ENCODE measurements at places on chromosomes 5 and 9. TPM values are rescaled to one million over a fixed set of nuclear protein-coding genes. Genes with fewer than 3 reads are reported as not detected.

GRCh38 chr5:53069626-53070025 is 39.9 kb downstream of the MOCS2 start:
- no peak for DNase-seq
- H3K27ac ChIP-seq: no peak overlapping the region
- no peaks in the 10 kb centered on the region for H3K4me1 ChIP-seq
- no peaks in the 10 kb centered on the region for H3K36me3 ChIP-seq
- H3K4me3 ChIP-seq: no peak overlapping the region
- no peaks in the 10 kb centered on the region for H3K27me3 ChIP-seq

The RICTOR gene
- total RNA-seq: 69.5 TPM

DNA sequence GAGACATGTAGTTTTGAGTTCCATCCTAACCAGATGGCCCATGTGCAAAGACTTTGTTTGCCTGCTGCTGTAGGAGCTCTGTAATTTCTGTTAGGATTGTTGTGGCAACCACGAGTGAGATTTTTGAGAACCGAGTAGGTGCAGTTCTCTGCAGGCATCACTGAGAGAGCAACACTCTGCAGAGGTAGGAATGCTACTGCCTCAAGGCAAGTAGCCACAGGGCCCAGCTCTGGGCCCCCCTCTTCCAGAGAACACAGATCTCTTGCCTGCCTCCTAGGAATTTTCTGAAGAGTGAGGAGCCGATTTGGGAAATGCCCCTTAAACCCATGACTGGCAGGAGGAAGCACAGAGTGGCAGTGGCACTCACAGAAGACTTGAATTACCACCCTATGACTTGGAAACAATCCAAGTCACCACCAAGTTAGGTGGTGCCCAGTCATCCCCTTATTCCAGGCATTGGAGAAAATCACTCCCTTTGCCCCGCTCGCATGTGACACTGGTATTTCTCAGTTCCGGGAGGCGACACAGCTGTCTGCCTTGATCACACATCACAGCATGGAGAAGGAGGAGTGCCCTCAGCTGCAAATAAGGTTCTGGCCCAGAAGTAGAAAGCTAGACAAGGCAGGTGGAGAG is 52.5 kb upstream of the SLC2A8 start:
- H3K27ac ChIP-seq: no peak overlapping the region
- H3K4me3 ChIP-seq: no peak overlapping the region
- peaks cover 2% of the 10 kb centered on the region for H3K36me3 ChIP-seq

GRCh38 chr9:102209176-102209575 is 470.7 kb upstream of the GRIN3A start:
- DNase-seq: no peak
- H3K27me3 ChIP-seq: no peaks in the 10 kb centered on the region
- no peak overlapping the region for H3K27ac ChIP-seq
- H3K4me1 ChIP-seq: no peaks in the 10 kb centered on the region
- H3K36me3 ChIP-seq: no peaks in the 10 kb centered on the region

DNA sequence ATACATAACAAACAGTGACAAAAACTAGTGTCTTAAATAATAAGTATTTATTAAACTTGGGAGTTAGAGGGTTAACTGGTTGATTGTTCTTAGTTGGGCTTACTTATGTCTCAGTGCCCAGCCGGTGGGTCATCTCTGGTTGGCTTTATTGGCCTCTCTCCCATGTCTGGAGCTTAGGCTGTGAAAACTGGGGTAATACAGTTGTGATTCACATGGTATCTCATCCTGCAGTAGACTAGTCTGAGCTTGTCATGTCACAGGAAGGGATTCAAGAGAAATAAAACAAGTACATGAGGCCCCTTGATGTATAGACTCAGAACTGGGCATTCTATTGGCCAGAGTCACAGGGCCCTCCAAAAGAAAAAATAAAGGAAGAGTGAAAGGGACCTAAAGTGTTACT is 466.4 kb upstream of the SMC2 start:
- DNase-seq: no peak
- H3K27ac ChIP-seq: no peak overlapping the region
- H3K4me1 ChIP-seq: no peaks in the 10 kb centered on the region

The RANBP17 gene
- total RNA-seq: 10.8 TPM

The ORM2 gene
- not detected for total RNA-seq

The TAF1L gene
- 0.06 TPM for total RNA-seq
